ENCODE measurements at places on chromosomes 7 and 10. TPM values are rescaled to one million over a fixed set of nuclear protein-coding genes. Genes with fewer than 3 reads are reported as not detected.

The GPNMB gene
- 125 TPM for total RNA-seq

The HYCC1 gene
- 44.2 TPM for total RNA-seq

The TEX36 gene
- not detected for total RNA-seq

The RPEL1 gene
- total RNA-seq = not detected

The COMMD3 gene
- 36.5 TPM for total RNA-seq

All from esophagus mucosa (tissue), 1 donor.